ENCODE measurements at places on chromosomes 3 and 15. TPM values are rescaled to one million over a fixed set of nuclear protein-coding genes. Genes with fewer than 3 reads are reported as not detected.

Gene SEMA3B
- total RNA-seq, result 1.7 TPM

DNA sequence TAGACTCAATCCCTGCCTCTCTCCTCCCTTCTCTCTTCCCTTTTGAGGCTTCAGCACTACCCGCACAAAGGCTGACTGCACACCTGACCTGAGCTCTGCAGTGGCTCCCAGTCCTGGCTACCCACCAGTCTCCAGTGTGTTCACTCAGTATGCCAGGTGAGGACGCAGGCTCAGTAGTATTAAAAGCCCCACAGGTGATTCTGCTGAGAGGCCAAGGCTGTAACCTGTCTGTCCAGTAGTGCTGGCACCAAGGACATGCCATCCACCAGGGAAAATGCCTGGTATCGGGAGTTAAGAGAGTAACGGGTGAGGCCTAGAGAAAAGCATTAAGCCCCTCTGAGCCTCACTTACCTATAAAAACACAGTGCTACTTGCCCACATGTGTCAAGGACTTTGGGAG, 20.9 kb downstream of the FYCO1 start:
- H3K27me3 ChIP-seq, result no peaks in the 10 kb centered on the region
- no peak overlapping the region for H3K4me3 ChIP-seq
- DNase-seq, result no peak
- peaks cover 20% of the 10 kb centered on the region for H3K36me3 ChIP-seq
- no peaks in the 10 kb centered on the region for H3K4me1 ChIP-seq

Gene RFTN1
- 41.8 TPM for total RNA-seq

Gene TMIE
- 0.23 TPM for total RNA-seq

Gene GOLIM4
- total RNA-seq, result 35.9 TPM

Data from endothelial cell (in vitro differentiated cells).